ENCODE measurements at places on chromosomes 5 and 9. TPM values are rescaled to one million over a fixed set of nuclear protein-coding genes. Genes with fewer than 3 reads are reported as not detected.

GRCh38 chr5:147092044-147092443, 142.8 kb upstream of the STK32A start:
- DNase-seq = no peak
- H3K27me3 ChIP-seq = peaks cover 2% of the 10 kb centered on the region
- H3K36me3 ChIP-seq = no peaks in the 10 kb centered on the region
- no peak overlapping the region for H3K27ac ChIP-seq

DNA sequence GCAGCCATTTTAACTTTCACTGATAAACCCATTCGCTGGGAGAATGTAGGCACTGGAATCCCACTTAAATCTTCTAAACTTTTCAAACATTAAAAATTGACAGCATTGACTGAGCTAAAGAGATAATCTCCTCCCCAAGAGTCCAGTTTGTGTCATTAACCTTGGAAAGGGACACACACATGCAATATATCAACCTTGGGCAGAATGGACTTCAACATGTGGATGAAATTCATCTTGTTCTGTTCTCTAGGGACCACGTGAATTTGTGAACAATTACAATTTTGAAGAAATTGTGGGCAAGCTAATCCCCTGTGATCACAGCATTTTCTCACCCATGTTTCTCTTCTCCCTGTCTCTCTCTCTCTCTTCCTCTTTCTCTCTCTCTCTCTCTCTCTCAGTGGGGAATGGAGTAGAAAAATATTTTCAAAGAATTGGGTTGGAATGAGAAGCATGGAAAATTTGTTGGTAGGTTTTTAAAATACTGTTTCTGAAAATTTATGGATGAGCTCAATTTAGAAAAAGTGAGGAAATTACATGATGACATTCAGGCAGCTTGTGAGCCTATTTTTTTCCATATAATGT, 553.7 kb downstream of the EBF1 start:
- no peaks in the 10 kb centered on the region for H3K27me3 ChIP-seq
- no peak overlapping the region for H3K4me3 ChIP-seq
- DNase-seq = no peak
- no peak overlapping the region for H3K27ac ChIP-seq

DMGDH gene
- 1.3 TPM for total RNA-seq

DNA sequence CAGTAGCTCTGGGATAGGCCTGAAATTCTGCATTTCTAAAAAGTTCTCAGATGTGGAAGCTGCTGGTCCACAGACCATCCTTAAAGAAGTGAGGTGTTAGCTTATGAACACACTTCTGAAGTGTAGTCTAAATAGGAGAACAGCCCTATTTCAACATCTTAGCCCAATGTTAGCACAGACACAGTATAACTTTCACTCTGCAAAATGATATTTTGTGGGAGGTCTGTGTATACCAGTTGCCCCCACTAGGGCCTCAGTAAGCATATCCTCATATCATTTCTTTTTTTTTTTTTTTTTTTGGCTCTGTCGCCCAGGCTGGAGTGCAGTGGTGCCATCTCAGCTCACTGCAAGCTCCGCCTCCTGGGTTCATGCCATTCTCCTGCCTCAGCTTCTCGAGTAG, 7.5 kb upstream of the HABP4 start:
- no peaks in the 10 kb centered on the region for H3K27me3 ChIP-seq
- no peak for DNase-seq
- peaks cover 3% of the 10 kb centered on the region for H3K4me1 ChIP-seq
- no peaks in the 10 kb centered on the region for H3K36me3 ChIP-seq
- no peak overlapping the region for H3K4me3 ChIP-seq

All from activated CD8-positive, alpha-beta T cell treated with anti-CD3 and anti-CD28 coated beads for 36 hours (primary cell).